ENCODE measurements at places on chromosomes 3 and 15. TPM values are rescaled to one million over a fixed set of nuclear protein-coding genes. Genes with fewer than 3 reads are reported as not detected.
A peak's percentile ranks its signal among the peaks of the same experiment; 100 is the strongest.

GRCh38 chr15:63605816-63606215, 8.6 kb downstream of the FBXL22 start:
- no peaks in the 10 kb centered on the region for H3K27me3 ChIP-seq
- no peak overlapping the region for H3K4me3 ChIP-seq
- peaks cover 22% of the 10 kb centered on the region for H3K36me3 ChIP-seq
- no peak for DNase-seq
- H3K27ac ChIP-seq: no peak overlapping the region
- peaks cover 33% of the 10 kb centered on the region for H3K4me1 ChIP-seq

- DNase-seq: no peak
- H3K27me3 ChIP-seq: no peaks in the 10 kb centered on the region
- no peak overlapping the region for H3K4me3 ChIP-seq
- H3K4me1 ChIP-seq: no peaks in the 10 kb centered on the region
- no peak overlapping the region for H3K27ac ChIP-seq
These were observed 24.8 kb upstream of the RBMS3 start for GRCh38 chr3:29255854-29256696.

DNA sequence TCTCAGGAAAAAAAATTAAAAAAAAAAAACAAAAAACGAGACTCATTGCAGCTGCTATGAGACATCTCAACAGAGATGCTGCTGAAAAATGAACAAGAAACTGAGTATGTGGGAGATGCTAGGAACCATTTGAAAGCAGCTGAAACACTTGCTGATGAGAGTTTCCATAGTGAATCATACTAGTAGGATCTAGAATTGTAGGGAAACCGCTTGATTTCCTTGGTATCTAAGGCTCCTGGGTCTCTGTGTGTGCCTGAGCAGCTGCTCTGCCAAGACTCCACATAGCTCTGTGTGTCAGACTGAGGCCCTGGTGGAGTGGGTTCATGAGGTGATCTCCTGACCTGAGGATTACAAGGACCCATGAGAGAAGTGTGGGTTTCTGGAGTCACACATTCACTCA, 313.4 kb upstream of the NECTIN3 start:
- no peaks in the 10 kb centered on the region for H3K36me3 ChIP-seq
- no peaks in the 10 kb centered on the region for H3K4me1 ChIP-seq
- H3K27me3 ChIP-seq: no peaks in the 10 kb centered on the region
- H3K27ac ChIP-seq: no peak overlapping the region
- no peak for DNase-seq

GRCh38 chr15:43229977-43230376, 9.2 kb upstream of the EPB42 start:
- no peak overlapping the region for H3K4me3 ChIP-seq
- H3K36me3 ChIP-seq: no peaks in the 10 kb centered on the region
- H3K4me1 ChIP-seq: no peaks in the 10 kb centered on the region
- peak overlapping the region; percentile 34 for H3K27ac ChIP-seq
- no peak for DNase-seq

Gene EIF4G1
- total RNA-seq: 207 TPM

DNA sequence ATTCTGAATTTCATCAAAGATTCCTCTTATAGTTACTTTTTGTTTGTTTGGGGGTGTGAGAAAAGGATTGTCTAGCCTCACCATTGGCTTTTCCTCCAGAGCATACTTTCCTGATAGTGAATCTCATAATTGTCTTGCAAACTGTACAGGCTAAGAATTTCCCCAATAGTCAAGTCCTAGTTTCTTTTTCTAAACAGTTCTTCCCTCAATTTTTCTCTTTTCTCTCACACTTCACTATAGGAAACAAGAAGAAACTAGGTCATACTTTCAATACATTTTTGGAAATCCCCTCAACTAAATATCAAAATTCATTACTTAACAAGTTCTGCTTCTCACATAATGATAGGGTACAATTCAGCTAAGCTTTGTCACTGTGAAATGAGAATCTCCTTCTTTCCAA, 241.9 kb downstream of the IL20RB start:
- H3K36me3 ChIP-seq: no peaks in the 10 kb centered on the region
- no peaks in the 10 kb centered on the region for H3K27me3 ChIP-seq
- no peak for DNase-seq
- no peaks in the 10 kb centered on the region for H3K4me1 ChIP-seq
- H3K27ac ChIP-seq: no peak overlapping the region

DNA sequence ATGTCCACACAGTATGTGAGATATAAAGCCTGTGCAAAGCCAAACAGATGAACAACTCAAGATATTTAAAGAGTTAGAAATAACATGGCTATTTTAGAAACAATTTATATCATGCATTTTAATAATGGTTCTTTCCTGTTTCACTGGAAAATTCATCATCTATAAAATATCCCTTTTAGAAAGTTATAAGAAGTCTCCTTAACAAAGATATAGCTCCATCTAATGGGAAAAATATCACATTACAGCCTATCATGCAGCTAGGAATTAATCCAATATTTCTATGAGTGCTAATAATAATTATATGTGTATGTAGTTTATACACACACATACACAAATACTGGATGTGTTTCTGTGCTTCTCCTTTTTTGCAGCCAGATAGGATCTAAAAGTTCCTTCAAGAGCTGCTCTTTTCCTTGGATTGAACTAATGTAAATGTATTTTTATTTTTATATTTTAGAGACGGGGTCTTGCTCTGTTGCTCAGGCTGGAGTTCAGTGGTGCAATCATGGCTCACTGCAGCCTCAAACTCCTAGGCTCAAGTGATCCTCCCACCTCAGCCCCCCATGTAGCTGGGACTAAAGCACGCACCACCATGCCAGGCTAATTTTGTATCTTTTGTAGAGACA, 21.6 kb downstream of the RPL22L1 start:
- H3K36me3 ChIP-seq: no peaks in the 10 kb centered on the region
- no peaks in the 10 kb centered on the region for H3K27me3 ChIP-seq
- H3K4me3 ChIP-seq: no peak overlapping the region

Gene CASR
- total RNA-seq: not detected

- peaks cover under 1% of the 10 kb centered on the region for H3K4me1 ChIP-seq
- no peaks in the 10 kb centered on the region for H3K27me3 ChIP-seq
- no peaks in the 10 kb centered on the region for H3K36me3 ChIP-seq
- no peak for DNase-seq
- no peak overlapping the region for H3K4me3 ChIP-seq
These were observed 177.3 kb upstream of the WNT5A start for GRCh38 chr3:55664387-55664786.

GRCh38 chr3:52473026-52473425, 17.6 kb downstream of the NISCH start:
- H3K36me3 ChIP-seq: peaks cover 65% of the 10 kb centered on the region
- no peak overlapping the region for H3K4me3 ChIP-seq
- H3K4me1 ChIP-seq: peaks cover 10% of the 10 kb centered on the region
- no peak overlapping the region for H3K27ac ChIP-seq
- DNase-seq: no peak
- H3K27me3 ChIP-seq: no peaks in the 10 kb centered on the region

GRCh38 chr3:37068031-37068430, 74.7 kb downstream of the MLH1 start:
- peaks cover 33% of the 10 kb centered on the region for H3K36me3 ChIP-seq
- no peaks in the 10 kb centered on the region for H3K27me3 ChIP-seq
- H3K4me1 ChIP-seq: no peaks in the 10 kb centered on the region
- no peak overlapping the region for H3K4me3 ChIP-seq
- H3K27ac ChIP-seq: no peak overlapping the region
- DNase-seq: no peak

GRCh38 chr3:114143817-114144216, 35.0 kb downstream of the DRD3 start:
- DNase-seq: no peak
- no peak overlapping the region for H3K27ac ChIP-seq
- no peaks in the 10 kb centered on the region for H3K36me3 ChIP-seq
- H3K27me3 ChIP-seq: no peaks in the 10 kb centered on the region
- H3K4me1 ChIP-seq: no peaks in the 10 kb centered on the region
- no peak overlapping the region for H3K4me3 ChIP-seq

DNA sequence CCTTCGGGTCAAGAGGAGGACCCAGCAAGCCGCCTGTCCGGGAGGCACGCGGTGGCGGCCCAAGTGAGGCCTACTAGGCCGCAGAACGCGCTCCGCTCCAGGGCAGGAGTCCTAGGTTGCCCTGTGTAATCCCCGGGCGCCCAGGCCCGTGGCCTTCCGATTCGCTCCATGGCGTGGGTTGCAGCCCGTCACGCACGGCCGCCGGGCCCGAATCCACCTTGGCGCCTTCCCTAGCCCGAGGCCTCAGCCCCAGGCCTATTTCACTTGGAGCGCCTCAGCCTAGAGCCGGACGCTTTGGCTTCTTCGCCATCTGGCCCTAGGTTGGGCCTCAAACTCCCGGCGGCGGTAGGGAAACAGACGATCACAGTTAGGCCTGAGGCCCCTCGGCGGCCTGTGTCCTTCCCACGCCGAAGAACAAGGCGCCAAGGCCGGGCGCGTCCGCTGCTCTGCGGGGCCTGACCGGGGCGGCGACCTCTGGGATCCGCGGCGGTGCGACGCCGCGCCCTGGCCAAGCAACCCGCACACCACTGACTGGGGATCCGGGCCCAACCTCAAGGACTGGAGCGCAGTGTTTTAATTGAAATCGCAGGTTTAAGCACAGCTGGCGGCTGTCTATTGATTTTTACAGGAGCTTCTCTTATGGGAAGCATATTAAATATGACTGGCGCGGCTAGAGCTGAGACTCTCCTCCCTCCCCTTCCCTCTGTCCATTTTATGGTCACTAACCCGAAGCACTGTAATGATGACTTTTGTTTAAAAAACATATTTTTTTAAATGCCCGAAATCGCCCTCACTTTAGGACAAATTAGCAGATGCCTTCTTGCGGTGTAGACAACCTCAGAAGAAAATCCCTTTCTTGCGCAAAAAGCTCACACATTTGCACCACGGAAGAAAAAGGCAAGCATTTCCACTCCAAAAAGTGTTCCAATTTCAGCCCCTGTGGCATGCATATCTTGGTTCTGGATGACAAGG, 3.8 kb upstream of the FEZF2 start:
- no peak overlapping the region for H3K27ac ChIP-seq
- H3K36me3 ChIP-seq: no peaks in the 10 kb centered on the region
- no peaks in the 10 kb centered on the region for H3K27me3 ChIP-seq
- H3K4me3 ChIP-seq: no peak overlapping the region
- DNase-seq: no peak
- H3K4me1 ChIP-seq: peaks cover 26% of the 10 kb centered on the region

Gene GOLGA8H
- not detected for total RNA-seq

GRCh38 chr3:153880493-153880892, 240.7 kb upstream of the ARHGEF26 start:
- H3K4me3 ChIP-seq: no peak overlapping the region
- DNase-seq: no peak
- H3K27ac ChIP-seq: no peak overlapping the region

Gene GP9
- not detected for total RNA-seq

DNA sequence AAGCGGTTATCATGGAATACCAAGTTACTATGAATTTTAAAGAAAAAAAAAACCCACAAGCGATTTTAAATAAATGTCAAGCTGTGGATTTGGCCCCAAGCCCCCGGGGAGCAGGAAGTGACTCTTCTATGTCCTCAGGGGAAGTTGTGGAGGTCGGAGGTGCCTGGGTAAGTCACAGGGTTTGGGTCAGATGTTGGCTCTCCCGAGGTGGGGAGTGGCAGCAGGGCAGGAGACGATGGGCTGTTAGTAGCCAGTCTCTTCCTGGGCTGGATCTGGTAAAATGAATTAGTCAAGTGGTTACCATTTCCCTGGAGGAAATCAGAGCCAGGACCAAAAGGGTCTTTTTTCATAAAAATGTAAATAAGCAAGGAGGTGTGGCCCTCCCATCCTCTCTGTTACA, 316.7 kb downstream of the TLE3 start:
- DNase-seq: peak; percentile 52

DNA sequence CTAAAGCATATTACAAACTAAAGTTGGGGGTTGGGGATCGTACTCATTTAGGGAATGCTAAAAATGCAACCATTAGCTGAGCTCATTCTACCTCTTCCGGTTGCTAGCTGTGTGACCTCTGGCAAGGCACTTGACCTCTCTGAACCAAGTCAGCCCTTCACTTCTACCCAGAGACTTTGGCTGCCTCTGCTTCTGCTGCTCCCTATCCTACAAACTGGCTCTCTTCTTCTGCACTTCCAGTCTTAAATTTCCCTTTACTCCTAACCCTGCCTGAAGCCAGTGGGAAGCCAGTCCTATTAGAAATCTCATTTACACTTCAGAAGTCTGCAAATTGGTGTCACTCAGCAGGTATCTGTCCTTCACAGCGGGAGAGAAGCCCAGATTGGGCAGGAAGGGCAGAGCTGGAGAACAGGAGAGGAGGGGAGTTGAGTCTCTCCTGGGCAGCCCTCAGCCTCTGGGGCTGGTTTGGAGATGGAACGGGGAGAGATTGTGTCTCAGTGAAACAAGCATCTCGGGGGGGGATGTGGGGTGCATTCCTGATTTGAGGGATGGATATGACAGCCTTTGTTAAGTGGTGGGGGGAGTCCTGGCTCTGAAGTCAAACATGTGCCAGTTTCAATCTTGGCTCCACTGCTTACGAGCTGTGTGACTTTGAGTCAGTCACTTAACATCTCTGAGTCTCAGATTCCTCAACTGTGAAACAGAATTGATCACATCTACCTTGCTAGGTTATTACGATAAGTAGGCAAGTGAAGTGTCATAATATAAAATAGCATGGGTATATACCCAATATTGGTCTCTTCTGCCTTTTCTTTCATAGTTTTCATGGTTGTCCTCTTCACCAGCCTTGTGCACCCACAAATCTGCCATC, 7.8 kb upstream of the AEN start:
- no peaks in the 10 kb centered on the region for H3K36me3 ChIP-seq
- H3K4me3 ChIP-seq: no peak overlapping the region
- no peaks in the 10 kb centered on the region for H3K27me3 ChIP-seq
- no peaks in the 10 kb centered on the region for H3K4me1 ChIP-seq
- no peak for DNase-seq

DNA sequence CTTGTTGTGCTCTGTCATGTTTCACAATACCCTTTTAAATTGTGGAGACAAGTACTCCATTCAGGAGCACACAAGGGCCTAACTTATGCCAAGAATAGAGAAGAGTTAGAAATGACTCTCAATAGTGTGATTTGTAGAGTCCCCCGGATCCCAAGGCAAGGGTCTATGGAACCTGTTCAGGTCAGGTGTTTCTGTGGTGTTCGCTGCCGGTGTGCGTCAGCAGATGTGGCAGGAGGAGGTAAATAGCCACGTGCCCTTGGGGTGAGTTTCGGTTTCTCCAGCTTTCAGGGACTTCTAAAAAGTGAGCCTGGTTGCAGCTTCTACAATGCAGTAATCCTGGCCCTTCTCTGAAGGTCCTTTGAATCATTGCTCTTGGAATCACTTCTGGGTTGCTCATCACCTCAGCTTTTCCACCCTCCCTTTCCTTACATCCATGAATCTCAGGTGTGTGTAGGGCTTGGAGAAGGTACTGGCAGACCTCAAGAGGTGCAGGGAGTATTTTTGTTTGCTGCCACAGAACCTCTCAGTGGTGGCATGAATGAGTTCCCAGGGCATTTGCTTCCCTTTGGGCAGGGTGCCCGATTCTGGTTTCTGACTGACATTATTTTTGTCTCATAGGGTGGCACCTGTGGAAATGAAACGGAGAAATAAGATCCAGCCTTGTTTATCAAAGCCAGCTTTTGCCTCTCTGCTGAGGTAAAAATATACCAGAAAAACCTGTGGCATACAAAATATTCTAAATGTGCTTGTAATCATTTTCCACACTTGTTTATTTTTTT, 7.3 kb downstream of the ST3GAL6 start:
- no peaks in the 10 kb centered on the region for H3K4me1 ChIP-seq
- no peak overlapping the region for H3K27ac ChIP-seq
- H3K36me3 ChIP-seq: no peaks in the 10 kb centered on the region
- DNase-seq: no peak

Gene NRROS
- total RNA-seq: 5.4 TPM

GRCh38 chr15:58981808-58982475, 5.5 kb upstream of the RNF111 start:
- H3K4me1 ChIP-seq: peaks cover 8% of the 10 kb centered on the region
- H3K27me3 ChIP-seq: no peaks in the 10 kb centered on the region
- no peak overlapping the region for H3K4me3 ChIP-seq
- no peak overlapping the region for H3K27ac ChIP-seq
